ENCODE measurements at places on chromosomes 3 and 15.
A peak's percentile ranks its signal among the peaks of the same experiment; 100 is the strongest.

DNA sequence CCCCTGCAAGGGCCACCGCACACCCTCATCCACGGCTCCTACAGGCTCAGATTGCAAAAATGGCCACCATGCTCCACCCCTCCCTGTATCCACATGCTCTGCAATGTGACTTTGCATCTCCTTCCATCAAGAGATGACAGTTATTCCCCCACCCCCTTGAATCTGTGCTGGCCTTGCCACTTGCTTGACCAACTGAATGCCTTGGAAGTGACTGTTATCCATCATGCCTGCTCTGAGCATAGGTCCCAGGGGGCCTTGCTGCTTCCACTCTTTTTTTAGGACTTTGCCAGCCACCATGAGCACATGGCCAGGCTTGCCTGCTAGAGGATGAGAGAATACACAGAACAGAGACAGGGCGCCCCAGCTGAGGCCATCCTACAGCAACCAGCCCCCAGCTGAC is 13.6 kb downstream of the HAPLN3 start:
- DNase-seq, result no peak

- no peak for DNase-seq
Observed at GRCh38 chr3:59995563-59995962, 945.7 kb upstream of the CFAP20DC start.

DNA sequence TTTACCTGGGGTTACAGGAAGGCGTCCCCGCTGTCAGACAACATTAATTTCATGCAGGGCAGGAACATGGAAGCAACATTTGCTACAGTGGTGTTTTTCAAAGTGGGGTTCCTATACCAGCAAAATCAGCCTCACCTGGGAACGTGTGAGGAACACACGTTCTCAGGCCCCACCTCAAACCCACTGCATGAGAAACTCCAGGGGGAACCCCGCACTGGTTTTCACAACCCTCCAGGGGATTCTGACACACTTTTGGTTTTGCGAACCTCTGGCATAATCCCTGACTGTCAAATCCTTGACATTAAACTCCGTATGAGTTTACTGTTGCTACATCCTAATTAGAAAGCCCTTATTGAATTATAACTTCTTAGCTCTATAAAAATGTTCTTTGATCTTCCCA is 127.7 kb downstream of the LRRK1 start:
- DNase-seq, result no peak

- DNase-seq, result no peak
Observed at GRCh38 chr3:188407158-188407880, 253.4 kb downstream of the LPP start.

- no peak for DNase-seq
Observed at GRCh38 chr3:136989781-136990524, 32.2 kb downstream of the IL20RB start.

DNA sequence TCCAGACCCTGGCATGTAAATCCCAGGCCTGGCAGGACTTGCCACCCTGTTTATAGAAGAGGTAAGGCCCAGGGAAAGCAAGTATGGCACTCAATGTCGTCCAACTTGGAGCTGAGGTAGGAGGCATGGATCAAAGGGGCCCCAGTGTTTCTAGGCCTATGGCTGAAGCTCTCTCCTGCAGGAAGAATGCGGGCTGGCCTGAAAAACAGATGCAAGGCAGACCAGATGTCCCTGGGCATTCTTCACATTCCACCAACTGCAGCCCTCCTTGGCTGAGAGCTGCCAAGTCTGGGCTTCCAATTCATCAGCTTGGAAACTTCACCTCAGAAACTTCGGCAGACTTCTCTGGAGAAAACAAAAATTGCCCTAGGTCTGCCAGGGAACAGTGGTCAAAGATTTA is 22.2 kb downstream of the MESD start:
- no peak for DNase-seq

DNA sequence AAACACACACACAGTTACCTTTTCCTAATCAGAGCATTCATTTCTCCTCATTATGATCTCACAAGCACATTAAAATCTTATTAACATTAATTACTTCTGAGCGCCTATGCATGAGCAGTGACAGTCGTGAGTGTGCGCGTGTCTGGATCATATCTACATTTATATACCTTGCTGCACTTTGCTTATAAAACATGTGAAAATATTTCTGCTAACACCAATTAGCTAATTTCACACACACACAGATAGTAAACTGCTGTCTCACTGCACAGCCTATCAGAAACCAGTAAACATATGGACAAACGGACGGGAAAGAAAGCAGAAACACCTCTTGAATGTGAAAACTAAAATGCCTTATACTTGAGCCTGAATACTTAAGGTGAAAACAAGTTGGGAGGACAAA is 64.8 kb downstream of the ZBTB20 start:
- DNase-seq, result no peak

- DNase-seq, result no peak
Observed at GRCh38 chr3:194994551-194994981, 276.4 kb downstream of the XXYLT1 start.

DNA sequence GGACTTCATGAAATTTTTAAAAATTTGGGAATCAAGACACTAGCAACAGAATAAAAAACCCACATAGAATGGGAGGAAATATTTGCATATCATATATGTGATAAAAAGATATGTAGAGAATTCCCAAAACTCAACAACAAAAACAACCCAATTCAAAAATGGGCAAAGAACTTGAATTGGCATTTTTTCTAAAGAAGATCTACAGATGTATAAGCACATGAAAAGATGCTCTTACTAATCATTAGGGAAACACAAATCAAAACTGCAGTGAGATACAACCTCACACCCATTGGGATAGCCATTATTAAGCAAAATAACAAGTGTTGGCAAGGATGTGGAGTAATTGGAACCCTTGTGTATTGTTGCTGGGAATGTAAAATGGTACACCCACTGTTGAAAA is 10.1 kb downstream of the LCTL start:
- DNase-seq, result no peak

DNA sequence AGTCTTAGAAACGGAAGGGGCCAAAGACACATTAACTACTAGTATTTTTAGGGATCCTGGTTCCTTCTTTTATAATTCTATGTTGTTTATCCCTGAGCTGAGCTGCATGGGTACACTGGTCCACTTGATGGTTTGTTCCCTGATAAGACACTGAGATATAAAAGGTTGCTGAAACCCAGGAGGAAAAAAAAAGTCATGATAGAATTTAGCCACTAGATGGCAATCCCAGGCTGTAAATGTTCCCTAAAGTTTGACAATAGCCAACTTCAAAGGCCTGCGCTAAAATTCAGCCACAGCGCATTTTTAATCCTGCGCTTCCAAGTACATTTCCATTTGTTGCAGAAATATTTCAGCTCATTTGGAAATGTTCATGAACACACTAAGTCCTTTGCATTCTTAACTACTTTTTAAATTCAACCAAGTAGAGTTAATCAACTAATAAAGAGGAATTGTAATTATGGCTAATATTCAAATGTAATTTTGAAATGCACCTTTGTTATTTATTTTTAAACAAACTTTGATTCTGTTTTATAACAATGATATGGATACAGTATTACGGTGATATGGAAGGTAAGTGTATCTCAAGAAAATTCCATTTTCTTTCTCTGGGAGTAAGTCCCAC is 249.3 kb upstream of the FEZF2 start:
- peak; percentile 3 for DNase-seq

DNA sequence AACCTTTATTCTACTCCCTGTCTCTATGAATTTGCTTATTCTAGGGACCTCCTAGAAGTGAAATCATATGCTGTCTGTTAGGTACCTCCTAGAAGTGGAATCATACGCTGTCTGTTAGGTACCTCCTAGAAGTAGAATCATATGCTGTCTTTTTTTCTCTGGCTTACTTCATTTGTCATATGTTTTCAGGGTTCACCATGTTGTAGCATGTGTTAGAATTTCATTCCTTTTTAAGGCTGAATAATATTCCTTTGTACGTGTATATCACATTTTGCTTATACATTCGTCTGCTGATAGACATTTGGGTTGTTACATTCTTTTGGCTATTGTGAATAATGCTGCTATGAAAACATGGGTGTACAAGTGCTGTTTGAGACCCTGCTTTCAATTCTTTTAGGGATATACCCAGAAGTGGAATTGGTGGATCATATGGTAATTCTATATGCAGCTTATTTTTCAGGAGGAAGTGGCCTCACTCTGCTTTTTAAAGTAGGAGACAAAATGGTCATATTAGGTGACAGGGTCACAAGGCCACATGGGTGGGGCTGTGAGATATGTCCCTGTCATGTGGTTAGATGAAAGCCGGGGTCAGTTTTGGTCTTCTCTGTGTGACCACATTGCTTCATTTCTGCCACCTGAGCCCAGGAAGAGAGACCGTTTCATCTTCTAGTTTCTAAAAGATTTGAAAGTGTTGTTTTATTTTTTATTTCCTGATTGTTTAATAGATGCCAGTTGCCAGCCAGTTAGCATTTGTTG is 76.7 kb downstream of the FLNB start:
- no peak for DNase-seq

DNA sequence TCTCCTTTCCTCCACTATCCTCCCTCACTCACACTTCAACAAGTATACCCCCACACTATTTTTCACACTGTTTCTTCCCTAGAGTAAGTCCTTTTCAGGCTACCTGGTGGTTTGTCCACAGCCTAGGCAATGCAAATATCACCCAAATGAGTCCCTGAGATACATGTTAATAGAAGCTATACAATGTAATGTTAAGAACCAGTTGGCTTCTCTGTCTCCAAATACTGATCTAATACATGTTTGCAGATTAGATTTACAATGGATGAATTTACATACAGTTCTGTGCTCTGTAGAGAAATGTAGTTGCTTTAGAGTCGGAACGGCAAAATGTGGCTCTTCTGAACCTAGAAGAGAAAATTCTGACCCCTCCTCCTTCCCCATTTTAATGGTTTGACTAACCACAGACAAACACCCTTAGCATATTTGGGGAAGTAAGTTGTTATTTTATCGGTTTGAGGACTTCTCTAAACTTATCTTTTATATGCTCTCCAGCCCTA is 63.6 kb upstream of the MBNL1 start:
- DNase-seq, result no peak

DNA sequence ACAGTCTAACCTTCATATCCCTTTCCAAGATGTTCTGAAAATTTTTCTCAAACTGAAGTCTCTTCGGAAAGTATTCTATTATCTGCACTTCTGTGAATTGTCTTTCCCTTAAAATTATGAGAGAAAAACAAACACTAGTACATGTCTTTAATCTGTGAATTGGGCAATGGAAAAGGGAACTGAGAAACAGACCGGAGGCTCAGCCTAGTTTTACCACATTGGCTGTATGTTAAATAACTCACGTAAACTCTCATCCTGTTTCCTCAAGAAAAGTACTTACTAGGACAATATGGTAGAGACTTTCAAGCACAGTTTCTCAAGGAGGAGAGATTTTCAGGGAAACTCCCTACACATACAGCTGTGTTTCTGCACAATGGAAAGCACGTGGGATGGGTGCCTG is 982.2 kb upstream of the SEMA6D start:
- DNase-seq, result no peak

DNA sequence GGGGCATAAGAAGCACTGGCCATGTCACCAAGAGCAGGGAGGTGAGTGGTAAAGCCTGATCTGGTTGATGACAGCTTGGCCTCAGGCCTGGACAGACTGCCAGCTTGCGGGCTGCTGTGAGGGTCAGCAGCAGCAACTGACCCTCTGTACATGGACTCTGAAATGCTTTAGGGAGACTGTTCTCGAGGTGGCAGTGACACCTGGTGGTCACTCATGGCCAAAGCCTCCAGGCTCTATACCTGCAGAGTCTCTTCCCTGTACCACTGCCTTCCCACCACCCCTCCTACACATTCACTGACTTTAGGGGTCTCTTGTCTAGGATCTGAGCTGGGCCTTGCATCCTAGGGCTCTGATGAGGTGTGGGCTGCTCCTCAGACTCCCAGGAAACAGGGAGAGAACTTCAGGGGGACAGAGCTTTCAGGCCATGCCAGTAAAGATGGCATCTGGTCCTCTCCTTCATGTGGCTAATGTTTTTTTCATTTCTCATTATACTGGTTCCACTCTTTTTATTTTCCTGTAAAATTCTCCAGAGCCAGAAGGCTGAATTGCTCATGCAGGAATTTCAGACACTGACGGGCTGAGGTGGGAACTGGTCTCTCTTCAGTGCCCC is 17.2 kb upstream of the TIMP4 start:
- no peak for DNase-seq

GRCh38 chr3:127006781-127007436 is 24.0 kb downstream of the PLXNA1 start:
- no peak for DNase-seq

DNA sequence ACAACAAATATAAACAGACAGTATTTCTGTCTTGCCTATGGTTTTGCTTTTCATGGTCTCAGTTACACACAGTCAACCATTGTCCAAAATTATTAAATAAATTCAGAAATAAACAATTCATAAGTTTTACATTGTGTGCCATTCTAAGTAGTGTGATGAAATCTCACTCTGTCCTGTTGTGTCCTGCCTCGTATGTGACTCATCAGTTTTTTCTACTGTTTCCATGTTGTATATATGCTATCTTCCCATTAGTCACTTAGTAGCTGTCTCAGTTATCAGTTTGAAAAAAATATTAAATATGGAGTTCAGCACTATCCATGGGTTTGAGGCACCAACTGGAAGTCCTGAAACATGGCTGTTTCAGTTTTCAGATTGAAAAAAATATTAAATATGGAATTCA is 282.4 kb upstream of the GRM7 start:
- no peak for DNase-seq

- no peak for DNase-seq
Observed at GRCh38 chr15:25773248-25773647, 89.9 kb downstream of the ATP10A start.

DNA sequence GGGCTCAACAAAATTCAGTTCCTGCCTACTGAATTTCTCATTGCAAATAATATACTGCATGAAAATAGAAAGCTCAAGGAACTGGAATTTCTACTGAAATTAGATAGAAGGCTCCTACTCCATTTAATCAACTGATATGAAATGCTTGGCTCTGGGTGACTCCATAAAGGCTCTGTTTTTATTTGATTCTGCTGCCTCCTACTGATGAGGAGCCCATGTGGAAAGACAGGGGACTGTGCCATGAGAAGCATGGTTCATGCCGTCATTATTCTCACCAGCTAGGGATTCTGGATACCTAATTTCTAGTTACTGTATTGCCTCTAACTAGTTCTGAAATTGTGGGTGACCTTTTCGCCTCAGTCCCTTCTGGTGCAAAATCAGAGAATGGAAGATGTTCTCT is 366.2 kb upstream of the DPH6 start:
- no peak for DNase-seq

DNA sequence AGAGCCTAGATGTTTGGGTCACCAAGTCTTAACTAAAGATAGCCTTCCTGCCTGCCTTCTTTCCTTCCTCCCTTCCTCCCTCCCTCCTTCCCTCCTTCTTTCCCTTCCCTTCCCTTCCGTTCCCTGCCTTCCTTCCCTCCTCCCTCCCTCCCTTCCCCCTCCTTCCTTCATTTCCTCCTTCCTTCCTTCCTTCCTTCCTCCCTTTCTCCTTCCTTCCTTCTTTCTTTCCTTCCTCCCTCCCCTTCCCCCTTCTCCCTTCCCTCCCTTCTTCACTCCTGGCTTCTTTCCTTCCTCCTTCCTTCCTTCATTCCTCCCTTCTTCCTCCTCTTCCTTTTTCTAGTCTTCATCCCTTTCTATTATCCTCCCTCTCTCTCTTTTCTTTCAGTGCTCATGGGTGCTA is 2.0 kb downstream of the DNAJB8 start:
- DNase-seq, result no peak

Measured in naive thymus-derived CD8-positive, alpha-beta T cell (primary cell).